Caki2 (cell line): ENCODE measurements at places on chromosomes 13 and 19.

- no peak for DNase-seq
These were observed 801 bp downstream of the QTRT1 start for GRCh38 chr19:10701955-10702525.

- DNase-seq: no peak
These were observed 42.5 kb downstream of the GNG7 start for GRCh38 chr19:2659856-2660432.

GRCh38 chr13:44218501-44219240 is 155.0 kb upstream of the SERP2 start:
- DNase-seq: no peak

DNA sequence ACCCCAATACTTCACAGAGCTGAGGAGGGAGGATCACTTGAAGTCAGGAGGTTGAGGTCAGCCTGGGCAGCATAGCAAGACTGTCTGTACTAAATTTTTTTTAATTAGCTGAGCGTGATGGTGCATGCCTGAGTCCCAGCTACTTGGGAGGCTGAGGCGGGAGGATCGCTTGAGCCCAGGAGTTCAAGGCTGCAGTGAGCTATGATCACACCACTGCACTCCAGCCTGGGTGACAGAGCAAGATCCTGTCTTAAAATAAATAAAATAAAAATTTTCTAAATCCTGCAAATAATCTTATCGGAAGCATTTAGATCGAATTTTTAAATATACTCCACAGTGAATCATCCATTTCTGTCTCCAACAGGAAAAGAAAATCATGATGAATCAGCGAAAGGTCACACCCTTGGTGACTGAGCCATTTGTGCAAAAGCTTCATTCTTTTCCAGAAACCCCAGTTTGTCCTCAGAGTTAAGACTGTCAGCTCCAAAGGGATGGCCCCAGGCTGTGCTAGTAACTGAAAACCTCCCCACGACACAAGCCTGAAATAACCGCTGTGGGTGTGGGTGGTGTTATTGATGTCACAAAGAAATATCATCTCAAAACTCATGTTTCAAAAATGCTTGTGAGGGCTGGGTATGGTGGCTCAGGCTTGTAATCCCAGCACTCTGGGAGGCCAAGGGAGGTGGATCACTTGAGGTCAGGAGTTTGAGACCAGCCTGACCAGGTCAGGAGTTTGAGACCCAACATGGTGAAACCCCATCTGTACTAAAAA is 167.6 kb downstream of the PTPRS start:
- DNase-seq: peak; percentile 96

DNA sequence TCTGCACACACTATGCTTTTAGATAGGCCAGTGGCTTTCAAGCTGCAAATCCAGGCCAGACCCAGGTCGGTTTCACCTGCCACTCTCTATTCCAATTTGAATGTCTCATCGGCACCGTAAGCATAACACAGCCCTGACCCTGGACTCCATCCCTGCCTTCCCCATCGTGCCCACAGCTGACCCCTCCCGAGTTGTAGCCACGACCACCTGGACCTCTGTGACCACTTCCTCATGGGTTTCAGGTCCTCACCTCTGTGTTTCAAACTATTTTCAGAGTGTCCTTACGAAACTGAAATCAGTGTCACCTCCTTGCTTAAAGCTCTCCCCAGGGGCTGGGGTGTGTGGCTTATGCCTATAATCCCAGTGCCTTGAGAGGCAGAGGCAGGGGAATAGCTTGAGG is 9.0 kb upstream of the HSH2D start:
- no peak for DNase-seq

DNA sequence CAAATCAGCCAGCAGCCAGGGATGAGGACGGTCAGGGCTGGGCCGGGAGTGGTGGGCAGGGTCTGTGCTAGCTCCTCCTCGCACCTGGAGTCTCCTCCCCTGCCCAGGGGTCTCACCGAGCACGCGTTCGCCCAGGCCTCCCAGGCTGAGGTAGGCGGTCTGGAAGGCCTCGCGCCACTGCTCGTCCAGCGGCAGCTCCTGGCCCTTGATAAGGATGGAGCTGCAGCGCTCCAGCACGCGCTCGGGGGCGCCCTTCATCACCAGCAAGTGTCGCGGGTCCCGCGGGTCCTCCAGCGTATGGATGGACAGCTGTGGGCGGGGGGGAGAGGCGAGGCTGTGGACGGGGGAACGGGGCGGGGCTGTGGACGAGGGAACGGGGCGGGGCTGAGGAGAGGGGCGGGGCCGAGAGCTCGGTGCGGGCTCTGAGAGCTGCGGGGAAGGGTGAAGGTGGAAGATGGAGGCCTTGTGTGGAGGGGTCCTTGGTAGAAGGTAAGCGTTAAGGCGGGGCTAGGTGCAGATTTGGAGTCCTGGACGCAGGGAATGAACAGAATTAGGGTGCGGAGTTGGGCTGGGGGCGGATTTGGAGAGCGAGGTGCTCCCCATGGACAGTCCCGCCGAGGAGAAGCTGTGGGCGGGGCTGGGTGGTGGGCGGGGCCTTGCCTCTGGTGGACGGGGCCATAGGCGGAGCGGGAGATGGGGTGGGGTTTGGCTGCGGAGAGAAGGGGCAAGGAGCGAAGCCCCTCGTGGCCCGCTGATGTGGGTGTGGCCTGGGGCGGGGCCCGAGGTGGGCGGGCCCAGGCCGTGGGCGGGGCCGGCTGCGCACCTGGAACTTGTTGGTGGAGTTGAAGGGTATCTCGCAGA is 5.7 kb downstream of the ATP4A start:
- DNase-seq: no peak

- no peak for DNase-seq
These were observed 14.5 kb upstream of the CRTC1 start for GRCh38 chr19:18668744-18669523.

GRCh38 chr13:35838356-35838755 is 292.8 kb downstream of the DCLK1 start:
- no peak for DNase-seq

DNA sequence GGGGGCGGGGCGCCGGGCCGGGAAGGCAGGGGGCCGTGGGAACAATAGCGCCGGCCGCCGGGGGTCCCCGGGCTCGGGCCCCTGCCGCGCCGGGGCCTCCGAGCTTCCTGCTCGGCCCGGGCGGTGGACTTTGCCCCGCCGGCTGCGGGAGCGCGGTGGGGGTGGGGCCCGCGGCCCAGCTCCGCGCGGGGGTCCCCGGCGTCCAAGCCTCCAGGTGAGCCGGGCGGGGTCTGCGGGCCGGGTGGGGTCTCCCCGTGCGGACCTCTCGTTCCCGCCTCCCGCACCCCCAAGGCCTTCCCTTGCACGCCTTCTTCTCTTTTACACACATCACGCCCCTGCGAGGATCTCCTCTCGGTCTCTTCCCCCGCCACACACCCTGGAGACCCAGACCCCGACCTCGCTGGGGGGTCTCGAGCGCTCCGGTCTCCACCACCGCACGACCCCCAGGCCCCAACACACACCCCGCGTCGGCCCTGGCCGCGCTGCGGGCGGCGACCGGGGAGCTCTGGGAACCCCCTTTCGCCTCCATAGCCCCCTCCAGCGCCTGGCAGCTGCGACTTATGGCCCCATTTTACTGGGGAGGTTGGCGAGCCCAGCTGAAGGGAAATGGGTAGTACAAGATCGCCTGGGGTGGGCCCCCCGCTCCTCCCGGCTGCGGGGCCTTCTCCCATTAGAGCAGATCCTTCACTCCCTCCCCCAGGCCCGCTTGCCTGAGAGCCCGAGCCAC is 711 bp downstream of the CAMSAP3 start:
- no peak for DNase-seq

DNA sequence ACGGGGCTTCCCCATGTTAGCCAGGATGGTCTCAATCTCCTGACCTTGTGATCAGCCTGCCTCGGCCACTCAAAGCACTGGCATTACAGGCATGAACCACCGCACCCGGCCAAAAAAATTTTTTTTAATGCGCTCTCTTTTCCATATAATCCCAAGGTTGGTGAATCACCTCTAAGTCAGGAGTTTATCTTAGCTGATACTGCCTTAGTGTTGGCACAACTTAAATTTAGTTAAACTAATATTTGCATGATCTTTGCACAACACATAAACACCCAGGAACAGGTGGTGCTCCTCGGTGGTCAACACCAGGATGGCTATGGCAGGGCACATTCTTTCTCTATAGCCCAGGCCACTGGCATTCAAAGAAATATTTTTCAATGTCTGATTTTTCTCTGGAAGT is 24.1 kb upstream of the PSG7 start:
- no peak for DNase-seq

DNA sequence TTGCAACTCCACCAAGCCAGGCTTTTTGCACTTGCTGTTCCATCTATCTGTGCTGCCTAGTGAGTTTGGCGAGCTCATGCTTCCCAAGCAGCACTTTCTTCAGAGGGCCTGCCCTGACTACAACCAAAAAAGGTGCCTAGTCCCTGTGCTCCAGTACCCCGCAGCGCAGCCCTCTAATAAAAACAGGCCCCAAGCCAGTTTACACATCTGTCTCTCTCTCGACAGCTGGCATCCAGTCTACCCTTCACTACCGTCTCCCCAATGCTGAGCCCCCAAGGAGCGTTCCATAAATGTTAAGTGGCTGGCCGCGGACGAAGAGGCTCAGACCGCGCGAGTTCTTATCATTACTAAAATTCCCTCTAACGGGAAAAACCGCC is 512 bp downstream of the MED4 start:
- no peak for DNase-seq

GRCh38 chr19:7333198-7334118 is 15.3 kb upstream of the ARHGEF18 start:
- DNase-seq: peak; percentile 16

DNA sequence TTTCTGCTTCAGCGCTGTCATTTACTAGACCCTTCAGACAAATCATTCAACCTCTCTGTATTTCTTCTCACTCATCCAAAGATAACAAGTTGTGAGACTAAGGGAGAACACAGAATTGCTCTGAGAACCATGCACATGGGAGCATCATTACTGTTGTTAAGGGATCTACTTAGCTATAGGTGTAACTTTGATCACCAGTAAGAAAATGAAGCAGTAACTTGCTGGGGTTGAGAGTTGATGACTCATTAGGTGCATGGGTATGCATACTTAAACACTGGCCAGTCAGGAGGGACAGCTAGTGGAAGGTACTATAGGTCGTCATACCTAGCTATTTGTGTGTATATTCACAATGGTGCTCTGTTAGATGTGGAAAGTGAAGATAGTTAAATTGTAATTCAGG is 61.5 kb downstream of the B3GLCT start:
- DNase-seq: peak; percentile 18

DNA sequence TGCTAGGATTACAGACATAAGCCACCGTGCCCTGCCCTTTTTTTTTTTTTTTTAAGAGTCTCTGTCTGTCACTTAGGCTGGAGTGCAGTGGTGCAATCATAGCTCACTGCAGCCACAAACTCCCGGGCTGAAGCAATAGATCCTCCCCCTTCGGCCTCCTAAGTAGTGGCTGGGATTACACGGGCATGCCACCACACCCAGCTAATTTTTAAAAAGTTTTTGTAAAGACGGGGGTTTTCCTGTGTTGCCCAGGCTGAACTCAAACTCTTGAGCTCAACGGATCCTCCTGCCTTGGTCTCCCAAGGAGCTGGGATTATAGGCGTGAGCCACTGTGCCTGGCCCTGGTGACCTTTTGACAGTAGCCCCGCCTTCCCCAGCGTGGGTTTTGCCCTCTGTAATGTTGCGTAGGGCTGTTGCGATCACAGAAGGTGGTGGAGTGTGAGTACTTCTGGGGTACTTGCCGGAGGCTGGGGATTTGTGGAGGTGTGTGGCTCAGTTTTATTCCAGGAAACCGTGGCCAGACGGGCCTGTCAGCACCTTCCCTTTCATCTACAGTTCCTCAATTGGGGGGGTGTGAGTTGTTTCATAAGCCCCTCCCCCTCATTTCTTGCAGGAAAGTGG is 11.6 kb upstream of the RETN start:
- DNase-seq: no peak

GRCh38 chr13:41701676-41702075 is 244.3 kb downstream of the RGCC start:
- no peak for DNase-seq

- DNase-seq: no peak
These were observed 5.6 kb downstream of the CDADC1 start for GRCh38 chr13:49253310-49253709.

- no peak for DNase-seq
These were observed 16.5 kb upstream of the ATP8B3 start for GRCh38 chr19:1828279-1829238.

DNA sequence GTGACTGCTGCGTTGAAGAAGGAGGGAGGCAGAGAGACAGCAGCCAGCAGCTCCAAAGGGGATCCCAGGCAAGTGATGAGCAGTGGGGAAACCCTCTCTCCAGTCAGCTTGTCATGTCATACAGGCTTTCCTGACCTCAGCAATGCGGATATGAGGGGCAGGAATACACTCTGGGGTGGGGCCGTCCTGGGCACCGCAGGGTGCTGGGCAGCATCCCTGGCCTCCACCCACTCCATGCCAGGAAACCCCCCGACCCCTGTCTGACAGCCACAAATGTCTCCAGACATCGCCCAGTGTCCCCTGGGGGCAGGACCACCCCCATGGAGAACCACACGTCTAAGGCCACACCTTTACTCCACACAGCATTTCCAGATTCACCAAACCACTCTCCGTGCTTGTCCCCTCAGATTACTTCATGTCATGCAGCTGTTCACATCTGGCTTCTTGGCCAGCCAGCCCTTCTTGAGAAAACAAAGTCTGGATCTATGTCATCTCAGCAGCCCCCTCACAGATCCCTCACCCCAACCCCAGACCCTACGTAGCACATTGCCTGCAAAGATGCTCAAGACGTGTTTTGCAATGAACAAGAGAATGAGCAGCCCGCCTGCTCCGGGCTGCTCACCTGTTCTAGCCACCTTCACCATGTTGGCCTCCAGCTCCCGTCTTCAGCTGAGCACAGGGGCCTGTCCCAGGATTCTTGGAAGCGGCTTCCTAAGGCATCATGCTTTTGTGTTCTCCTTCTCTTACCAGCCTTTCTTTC is 46.5 kb downstream of the RFX2 start:
- no peak for DNase-seq

DNA sequence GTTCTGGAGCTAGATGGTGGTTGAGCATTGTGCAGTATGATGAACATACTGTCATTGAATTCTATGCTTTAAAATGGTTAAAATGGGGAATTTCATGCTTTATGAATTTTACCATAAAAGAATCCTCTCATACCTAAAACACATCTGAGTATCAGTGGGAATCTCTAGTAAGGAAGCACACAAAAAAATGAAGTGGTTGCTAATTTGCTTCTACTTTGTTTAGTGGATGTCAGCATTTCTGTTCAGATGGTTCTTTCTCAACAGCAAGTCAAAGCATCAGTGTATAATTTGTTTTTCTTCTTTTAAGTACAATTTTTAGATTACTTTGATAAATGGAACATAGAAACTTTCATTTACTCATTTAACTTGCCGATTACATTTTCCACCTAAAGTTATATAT is 52.1 kb upstream of the AKAP11 start:
- DNase-seq: no peak

- DNase-seq: peak; percentile 72
These were observed 17.5 kb downstream of the MISP start for GRCh38 chr19:768424-768823.

DNA sequence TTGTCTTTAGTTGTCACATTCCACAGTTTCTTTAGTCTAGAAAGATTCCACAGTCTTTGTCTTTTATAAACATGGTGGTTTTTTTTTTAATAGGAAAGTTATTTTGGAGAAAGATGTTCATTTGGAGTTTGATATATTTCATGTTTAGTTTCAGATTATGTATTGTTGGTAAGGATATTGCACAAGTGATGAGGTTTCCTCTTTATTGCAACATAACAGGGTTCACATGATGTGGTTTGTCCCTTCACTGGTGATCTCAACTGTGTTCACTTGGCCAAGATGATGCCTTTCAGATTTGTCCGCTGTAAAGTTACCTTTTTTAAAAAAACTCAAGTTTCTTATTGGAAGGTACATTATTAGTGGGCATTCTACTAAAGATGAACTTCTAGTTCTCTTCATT is 3.2 kb downstream of the ZNF230 start:
- DNase-seq: no peak
